ENCODE measurements at places on chromosomes 12 and 14.

- DNase-seq = peak; percentile 57
- H3K27ac ChIP-seq = no peak overlapping the region
These were observed 5.5 kb downstream of the BCL11B start for GRCh38 chr14:99266181-99267178.

- no peaks in the 10 kb centered on the region for H3K4me1 ChIP-seq
- DNase-seq = no peak
- H3K36me3 ChIP-seq = no peaks in the 10 kb centered on the region
- H3K27ac ChIP-seq = no peak overlapping the region
- H3K27me3 ChIP-seq = no peaks in the 10 kb centered on the region
- H3K4me3 ChIP-seq = no peak overlapping the region
These were observed 22.7 kb upstream of the KRT78 start for GRCh38 chr12:52871291-52872039.

DNA sequence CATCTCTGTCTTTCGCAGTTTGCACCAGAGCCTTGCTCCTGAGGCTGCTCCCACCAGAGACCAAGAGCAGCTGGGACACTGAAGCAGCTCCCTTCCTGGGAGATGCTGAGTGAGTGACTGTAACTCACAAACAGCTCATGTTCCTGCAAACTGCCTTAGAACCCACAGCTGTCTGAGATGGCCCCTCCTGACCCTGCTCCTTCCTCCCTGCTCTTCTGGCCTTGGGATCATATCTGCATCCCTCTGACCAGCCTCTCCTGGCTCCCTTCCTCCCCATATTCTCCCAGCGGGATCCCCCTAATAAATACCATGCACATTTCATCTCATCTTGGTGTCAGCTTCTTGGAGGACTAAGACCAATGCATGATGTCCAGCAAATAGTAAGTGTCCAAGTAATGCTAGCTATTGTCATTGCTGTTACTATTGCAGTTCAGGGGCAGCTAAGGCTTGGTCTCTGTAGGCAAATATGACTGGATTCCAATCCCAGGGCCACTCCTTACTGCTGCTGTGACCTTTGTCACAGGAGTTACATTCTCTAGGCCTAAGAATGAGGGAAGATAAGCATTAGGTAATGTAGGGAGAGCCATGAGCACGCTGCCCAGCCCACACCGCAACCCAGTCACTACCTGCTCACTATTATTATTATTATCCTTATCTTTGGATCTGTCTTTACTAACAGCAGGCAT lies 47.9 kb downstream of the SYNE3 start:
- H3K27ac ChIP-seq = no peak overlapping the region
- no peak overlapping the region for H3K4me3 ChIP-seq

DNA sequence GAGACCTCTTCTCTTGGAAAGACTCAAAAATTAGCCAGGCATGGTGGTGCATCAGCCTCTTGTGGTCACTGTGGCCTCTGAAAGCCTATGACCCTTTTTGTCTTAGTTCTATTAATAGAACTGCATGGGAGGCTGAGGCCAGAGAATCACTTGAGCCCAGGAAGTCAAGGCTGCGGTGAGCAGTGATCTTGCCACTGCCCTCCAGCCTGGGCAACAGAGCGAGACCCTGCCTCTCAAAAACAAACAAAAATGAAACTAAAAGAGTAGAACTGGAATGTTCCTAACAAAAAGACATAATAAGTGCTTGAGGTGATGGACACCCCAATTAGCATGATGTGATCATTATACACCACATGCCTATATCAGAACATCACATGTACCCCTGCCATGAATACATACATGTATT lies 197.0 kb upstream of the EEA1 start:
- H3K36me3 ChIP-seq = no peaks in the 10 kb centered on the region
- H3K4me1 ChIP-seq = peaks cover 11% of the 10 kb centered on the region
- H3K4me3 ChIP-seq = no peak overlapping the region
- peak overlapping the region; percentile 72 for H3K27ac ChIP-seq

GRCh38 chr12:38141861-38142260 lies 174.7 kb upstream of the ALG10B start:
- DNase-seq = no peak
- H3K4me1 ChIP-seq = peaks cover 5% of the 10 kb centered on the region
- H3K27me3 ChIP-seq = no peaks in the 10 kb centered on the region

GRCh38 chr14:103489621-103490020 lies 33.0 kb downstream of the CKB start:
- no peak overlapping the region for H3K27ac ChIP-seq
- peaks cover 82% of the 10 kb centered on the region for H3K36me3 ChIP-seq
- H3K27me3 ChIP-seq = no peaks in the 10 kb centered on the region
- peaks cover 10% of the 10 kb centered on the region for H3K4me1 ChIP-seq
- DNase-seq = no peak

DNA sequence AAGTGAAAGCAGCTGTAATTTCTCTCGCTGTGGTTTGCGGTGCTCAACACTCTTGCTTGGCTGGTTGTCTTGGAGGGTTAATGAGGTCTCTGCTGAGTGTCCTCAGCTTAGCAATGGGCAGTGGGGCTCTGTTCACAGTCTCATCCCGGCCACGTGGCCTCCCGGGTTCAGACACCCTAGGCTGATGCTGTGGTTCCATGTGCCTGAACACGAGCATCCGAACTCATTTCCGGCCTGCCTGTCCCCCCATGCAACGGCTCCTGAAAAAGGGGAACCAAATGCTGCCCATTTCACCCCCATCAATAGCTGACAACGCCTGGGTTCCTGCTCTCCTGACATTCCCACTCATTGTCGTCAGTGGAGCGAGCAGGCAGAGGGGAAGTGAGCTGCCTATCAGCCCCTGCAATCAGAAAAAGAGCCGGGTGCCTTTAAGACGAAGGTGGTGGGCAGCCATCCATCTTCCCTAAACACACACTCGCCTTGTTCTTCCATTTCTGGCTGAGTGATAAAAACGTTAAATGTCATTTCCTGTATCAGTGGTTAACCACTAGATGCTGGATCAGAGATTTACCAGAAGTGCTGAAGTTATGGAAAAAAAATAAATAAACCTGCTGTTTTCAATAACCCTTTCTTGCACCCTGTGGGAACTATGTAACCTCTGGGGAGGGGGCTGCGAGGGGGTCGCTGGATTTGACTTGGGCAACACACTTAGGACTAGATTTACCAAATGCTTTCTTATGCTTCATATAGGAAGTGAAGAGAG lies 60.3 kb upstream of the BCL2L14 start:
- DNase-seq = peak; percentile 80
- H3K4me3 ChIP-seq = no peak overlapping the region
- H3K4me1 ChIP-seq = no peaks in the 10 kb centered on the region
- no peaks in the 10 kb centered on the region for H3K36me3 ChIP-seq
- H3K27ac ChIP-seq = no peak overlapping the region

- no peak for DNase-seq
- H3K27ac ChIP-seq = no peak overlapping the region
- no peaks in the 10 kb centered on the region for H3K36me3 ChIP-seq
- H3K4me3 ChIP-seq = no peak overlapping the region
These were observed 17.6 kb upstream of the TBC1D30 start for GRCh38 chr12:64806593-64807460.

DNA sequence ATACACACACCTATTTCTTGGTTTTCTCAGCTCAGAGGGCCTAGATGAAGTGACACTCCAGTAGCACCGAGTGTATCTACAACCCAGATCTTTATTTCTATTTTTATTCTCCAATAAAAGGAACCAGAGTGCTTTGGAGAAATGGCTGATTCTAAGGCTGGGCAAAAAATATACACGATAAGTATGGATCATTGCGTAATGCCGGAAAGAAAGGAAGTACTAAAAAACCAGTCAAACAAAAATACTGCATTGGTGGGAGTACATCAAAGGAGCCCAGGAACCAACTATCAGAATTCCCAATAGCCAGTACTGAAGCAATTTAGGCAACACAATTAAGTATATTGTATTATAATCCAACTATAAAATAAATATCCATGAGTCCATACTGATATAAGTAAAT lies 400.9 kb upstream of the CCDC196 start:
- H3K27me3 ChIP-seq = no peaks in the 10 kb centered on the region
- DNase-seq = no peak
- no peaks in the 10 kb centered on the region for H3K36me3 ChIP-seq
- H3K4me1 ChIP-seq = no peaks in the 10 kb centered on the region

- no peaks in the 10 kb centered on the region for H3K4me1 ChIP-seq
- H3K27me3 ChIP-seq = no peaks in the 10 kb centered on the region
- H3K4me3 ChIP-seq = no peak overlapping the region
- DNase-seq = no peak
- peaks cover 24% of the 10 kb centered on the region for H3K36me3 ChIP-seq
These were observed 49.8 kb upstream of the CRACR2A start for GRCh38 chr12:3802721-3803120.

DNA sequence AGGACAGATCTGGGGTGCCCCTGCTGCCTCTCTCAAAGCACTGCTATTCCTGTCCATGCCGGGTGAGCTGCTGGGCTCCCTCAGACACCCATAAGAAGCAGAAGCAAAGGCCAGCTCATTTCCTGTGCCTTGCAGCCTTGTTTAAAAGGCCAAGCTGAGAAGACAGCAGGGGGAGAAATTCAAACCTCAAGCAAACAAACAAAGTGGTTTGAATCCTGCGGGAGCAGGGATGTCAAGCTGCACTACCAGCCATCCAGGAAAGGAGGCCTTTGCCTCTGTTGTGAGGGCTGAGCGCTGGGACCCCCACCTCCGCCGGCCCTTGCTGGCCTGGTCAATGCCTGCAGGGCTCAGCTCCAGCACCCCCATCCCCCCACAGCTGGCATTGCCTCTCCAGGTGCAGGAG lies 176.5 kb downstream of the PIWIL1 start:
- DNase-seq = no peak
- H3K4me3 ChIP-seq = no peak overlapping the region
- H3K4me1 ChIP-seq = no peaks in the 10 kb centered on the region

- H3K4me3 ChIP-seq = no peak overlapping the region
- H3K27me3 ChIP-seq = peaks cover 8% of the 10 kb centered on the region
- DNase-seq = no peak
These were observed 57.8 kb downstream of the B4GALNT3 start for GRCh38 chr12:517538-517937.

DNA sequence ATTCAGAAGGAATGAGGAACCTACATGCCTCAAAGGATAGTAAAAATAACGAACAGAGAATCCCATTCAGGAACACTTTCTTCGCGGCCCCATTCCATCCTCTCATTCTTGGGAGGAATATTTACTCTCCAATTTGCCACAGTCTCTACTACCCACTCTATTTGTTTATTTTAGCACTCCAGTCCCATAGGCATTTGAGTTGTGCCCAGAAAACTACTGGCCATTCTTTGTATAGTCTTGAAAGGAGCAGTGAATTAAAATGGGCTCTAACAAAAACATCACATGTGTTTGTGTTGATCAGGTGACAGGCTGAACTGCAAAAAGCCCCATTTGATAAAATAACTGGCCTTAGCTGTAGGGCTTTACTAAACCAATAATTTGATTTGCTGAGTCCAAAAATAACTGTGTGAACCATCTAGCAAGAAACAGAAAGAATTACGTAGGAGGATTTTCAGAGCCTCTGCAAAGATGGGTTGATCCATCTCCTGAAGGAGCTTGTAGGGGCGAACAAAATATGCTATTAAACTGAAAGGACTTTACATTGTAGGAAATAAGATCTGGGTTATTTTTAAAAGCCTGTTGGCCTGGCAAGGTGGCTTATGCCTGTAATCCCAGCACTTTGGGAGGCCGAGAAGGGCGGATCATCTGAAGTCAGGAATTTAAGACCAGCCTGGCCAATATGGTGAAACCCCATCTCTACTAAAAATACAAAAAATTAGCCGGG lies 142.3 kb upstream of the CPNE8 start:
- H3K27ac ChIP-seq = no peak overlapping the region
- peaks cover 12% of the 10 kb centered on the region for H3K4me1 ChIP-seq
- no peaks in the 10 kb centered on the region for H3K27me3 ChIP-seq
- H3K4me3 ChIP-seq = no peak overlapping the region
- DNase-seq = no peak

GRCh38 chr12:41437563-41437962 lies 249.4 kb downstream of the PDZRN4 start:
- no peaks in the 10 kb centered on the region for H3K36me3 ChIP-seq
- DNase-seq = no peak
- no peaks in the 10 kb centered on the region for H3K4me1 ChIP-seq

- H3K4me3 ChIP-seq = no peak overlapping the region
- no peak overlapping the region for H3K27ac ChIP-seq
- H3K27me3 ChIP-seq = no peaks in the 10 kb centered on the region
- peaks cover under 1% of the 10 kb centered on the region for H3K4me1 ChIP-seq
- no peak for DNase-seq
- H3K36me3 ChIP-seq = no peaks in the 10 kb centered on the region
These were observed 9.6 kb upstream of the TMEM30B start for GRCh38 chr14:61290701-61291100.

GRCh38 chr12:1339618-1340319 lies 254.6 kb downstream of the FBXL14 start:
- H3K4me3 ChIP-seq = no peak overlapping the region
- no peak for DNase-seq
- peaks cover 28% of the 10 kb centered on the region for H3K4me1 ChIP-seq
- H3K27ac ChIP-seq = no peak overlapping the region
- no peaks in the 10 kb centered on the region for H3K36me3 ChIP-seq
- no peaks in the 10 kb centered on the region for H3K27me3 ChIP-seq

GRCh38 chr12:122537021-122537420 lies 10.0 kb downstream of the KNTC1 start:
- no peak for DNase-seq
- H3K4me1 ChIP-seq = no peaks in the 10 kb centered on the region
- no peak overlapping the region for H3K27ac ChIP-seq
- no peak overlapping the region for H3K4me3 ChIP-seq

DNA sequence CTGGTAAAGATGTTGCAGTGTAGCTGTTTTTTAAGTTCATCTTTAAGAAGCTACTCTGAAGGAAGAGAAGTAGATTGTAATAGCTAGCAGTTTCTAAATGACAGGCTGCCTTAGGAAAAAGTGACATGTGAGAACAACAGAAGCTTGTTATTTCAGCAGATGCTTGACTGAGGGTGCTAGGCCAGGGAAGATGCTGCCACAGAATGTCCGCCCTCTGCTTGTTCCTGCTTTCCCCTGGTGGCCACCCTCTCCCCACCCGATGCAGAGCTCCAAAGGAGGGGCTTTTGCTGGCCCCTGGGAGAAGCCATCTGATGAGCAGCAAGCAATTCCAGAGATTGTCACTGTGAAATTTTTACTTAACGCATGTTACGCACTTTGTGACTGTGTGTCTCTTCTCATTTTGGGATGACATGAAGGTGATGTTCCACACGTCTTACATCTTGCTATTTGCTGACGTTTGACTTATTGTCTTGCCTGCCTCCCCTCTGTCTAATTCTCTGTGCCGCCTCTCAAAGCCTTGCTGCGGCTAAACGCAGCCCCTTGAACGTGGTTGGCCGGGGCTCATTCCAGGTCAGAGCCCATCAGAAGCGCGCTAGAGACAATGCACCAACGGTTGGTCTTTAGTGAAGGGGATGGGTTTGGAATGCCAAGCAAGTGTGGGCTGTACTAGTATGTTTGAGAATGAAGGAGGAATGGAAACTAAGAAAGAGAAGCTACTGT lies 44.8 kb downstream of the WDR20 start:
- H3K27ac ChIP-seq = no peak overlapping the region
- H3K36me3 ChIP-seq = no peaks in the 10 kb centered on the region
- no peak for DNase-seq

- H3K36me3 ChIP-seq = no peaks in the 10 kb centered on the region
- H3K27me3 ChIP-seq = no peaks in the 10 kb centered on the region
- H3K4me3 ChIP-seq = no peak overlapping the region
- no peak for DNase-seq
- no peak overlapping the region for H3K27ac ChIP-seq
These were observed 36.8 kb upstream of the E2F7 start for GRCh38 chr12:77102123-77102522.

Data from heart left ventricle (tissue), 16 donors.